ENCODE measurements at places on chromosomes 4 and X. TPM values are rescaled to one million over a fixed set of nuclear protein-coding genes. Genes with fewer than 3 reads are reported as not detected.

The PPEF2 gene
- not detected for polyA plus RNA-seq

The CCNA2 gene
- polyA plus RNA-seq, result 39.7 TPM

The C4orf51 gene
- polyA plus RNA-seq, result not detected

The BRS3 gene
- polyA plus RNA-seq, result not detected

The TCEAL4 gene
- polyA plus RNA-seq, result 44.1 TPM

The NAA11 gene
- polyA plus RNA-seq, result not detected
